ENCODE measurements at places on chromosomes 3 and 15.

DNA sequence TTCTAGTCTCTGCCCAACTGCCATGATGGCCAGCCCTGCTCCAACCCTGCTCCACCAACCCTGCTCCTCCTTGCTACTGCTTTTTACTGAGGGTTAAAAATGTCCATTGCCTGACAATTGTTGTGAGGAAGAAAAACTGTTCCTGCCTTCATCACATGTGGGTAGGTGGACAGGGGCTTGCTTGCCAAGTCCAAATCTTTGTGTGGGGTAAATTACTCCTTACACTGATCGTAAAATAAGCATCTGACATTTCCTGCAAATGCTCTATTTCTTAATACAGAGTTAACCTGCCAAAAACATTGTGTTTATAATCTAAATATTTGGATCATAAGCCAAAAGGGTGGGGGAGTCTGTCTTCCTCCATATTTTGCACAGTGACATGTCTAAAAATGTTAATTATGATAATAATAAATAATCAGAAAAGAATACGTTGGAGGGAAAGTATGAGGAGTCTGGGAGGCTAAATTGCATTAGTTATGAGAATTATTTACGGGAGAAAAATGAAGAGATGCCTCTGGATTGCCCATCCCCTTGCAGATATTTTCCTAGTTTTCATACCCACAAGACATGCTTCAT is 242.5 kb upstream of the TBL1XR1 start:
- DNase-seq, result no peak

- DNase-seq, result no peak
These were observed 45.2 kb upstream of the ARRDC4 start for GRCh38 chr15:97915261-97915660.

DNA sequence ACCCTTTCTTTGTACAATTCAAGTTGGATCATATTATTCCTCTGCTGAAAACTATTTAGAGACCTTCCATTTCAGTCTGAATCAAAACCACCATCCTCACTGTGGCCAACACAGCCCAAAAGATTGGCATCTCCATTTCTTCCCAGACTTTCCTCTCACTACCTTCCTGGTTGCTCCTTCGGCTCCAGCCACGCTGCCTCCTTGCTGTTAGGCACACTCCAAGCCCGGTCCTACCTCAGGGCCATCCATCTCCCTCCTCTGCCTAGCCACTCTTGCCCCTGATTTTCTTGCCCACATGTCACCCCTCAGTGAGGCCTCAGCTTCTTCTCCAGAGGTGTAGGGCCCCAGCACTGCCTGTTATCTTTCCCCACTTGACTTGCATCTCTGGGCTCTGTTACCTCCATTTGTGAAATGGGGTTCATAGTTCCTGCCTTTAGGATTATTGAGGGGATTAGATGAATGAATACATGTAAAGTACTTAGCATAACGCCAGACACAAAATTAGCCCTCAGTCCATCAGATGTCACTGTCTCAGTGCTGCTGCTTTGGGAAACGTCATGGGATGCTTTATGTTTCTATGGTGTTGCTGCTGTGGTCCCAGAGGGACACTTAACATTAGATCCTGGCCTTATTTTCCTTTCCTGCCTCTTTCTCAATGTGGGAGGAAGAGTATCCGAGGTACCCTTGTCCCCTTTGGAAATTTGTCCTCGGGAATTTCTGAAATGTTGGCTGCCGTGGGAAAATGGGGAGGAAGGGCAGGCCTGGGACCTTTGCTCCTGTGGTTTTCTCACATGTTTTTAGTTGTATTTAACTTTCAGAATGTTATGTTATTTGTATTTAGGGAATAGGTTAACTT is 31.3 kb downstream of the SNRK start:
- DNase-seq, result no peak

- DNase-seq, result no peak
These were observed 58.7 kb downstream of the P2RY1 start for GRCh38 chr3:152893647-152894046.

DNA sequence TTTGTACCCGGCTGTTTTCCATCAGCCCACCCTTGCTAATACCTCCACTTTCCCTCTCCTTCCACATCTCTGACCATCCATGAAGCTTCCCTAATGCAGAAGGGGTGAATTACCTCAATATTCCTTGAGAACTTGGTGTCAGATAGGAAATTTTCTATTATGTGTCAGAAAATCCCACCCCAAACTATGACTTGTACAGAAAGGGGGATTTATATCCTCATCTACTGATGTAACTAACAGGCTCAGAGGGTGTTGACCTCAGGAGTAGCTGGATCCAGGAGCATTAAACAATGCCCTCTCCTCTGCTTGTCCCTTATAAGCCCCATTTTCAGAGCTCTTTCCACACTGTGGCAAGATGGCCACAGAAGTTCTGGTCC is 242.8 kb upstream of the TLE3 start:
- no peak for DNase-seq

DNA sequence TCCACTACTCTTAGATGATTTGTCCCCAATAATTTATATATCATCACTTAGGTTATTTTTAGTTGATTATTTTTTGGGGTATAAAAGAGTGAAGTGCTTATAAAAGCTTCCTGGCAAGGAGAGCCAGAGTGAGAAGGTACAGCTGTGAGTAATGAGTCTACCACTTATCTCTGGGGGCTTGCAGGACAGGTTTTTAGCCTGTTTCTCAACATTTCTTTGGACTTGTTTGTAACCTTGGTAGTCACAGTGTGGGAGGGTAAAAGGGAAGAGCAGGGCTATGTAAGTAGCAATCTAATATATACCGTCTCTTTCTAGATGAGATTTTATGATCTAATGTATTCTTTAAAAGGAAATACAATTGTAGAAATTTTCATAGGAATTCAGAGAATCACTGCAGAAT is 321.3 kb upstream of the GOLIM4 start:
- no peak for DNase-seq

All from substantia nigra (tissue), 51 donors.